NCI-H1105 treated with DMSO at 0.1 percent for 48 hours (cell line): ENCODE measurements at places on chromosomes 1 and 21.

- DNase-seq: no peak
Observed at GRCh38 chr1:245879091-245879490, 628.0 kb downstream of the SMYD3 start.

DNA sequence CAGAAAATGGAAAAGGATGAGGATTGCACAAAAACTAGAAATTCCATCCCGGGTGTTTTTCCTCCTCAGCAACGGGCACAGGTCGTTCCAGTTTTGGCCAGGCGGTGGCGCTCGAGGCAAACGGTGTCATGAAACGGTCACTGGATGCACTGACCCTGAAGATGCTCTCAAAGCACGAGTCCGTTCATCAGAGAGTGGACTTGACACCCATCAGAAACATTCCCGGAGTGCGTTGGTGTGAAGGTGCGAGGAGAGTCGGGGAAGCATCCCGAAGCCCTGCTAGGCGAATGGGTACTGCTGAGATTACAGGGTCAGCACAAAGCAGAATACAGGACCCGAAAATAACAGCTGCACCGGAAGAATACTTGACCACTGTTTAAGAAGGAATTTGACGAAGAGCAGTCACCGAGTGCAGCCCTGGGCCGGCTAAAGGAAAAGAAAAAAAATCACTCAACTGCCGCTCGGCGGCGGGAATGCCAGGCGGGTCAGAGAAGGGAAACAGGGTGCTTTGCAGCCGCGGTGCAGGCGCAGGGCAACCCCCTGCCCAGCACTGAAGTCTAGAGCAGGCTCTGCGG is 71.7 kb upstream of the ETS2 start:
- DNase-seq: peak; percentile 64

DNA sequence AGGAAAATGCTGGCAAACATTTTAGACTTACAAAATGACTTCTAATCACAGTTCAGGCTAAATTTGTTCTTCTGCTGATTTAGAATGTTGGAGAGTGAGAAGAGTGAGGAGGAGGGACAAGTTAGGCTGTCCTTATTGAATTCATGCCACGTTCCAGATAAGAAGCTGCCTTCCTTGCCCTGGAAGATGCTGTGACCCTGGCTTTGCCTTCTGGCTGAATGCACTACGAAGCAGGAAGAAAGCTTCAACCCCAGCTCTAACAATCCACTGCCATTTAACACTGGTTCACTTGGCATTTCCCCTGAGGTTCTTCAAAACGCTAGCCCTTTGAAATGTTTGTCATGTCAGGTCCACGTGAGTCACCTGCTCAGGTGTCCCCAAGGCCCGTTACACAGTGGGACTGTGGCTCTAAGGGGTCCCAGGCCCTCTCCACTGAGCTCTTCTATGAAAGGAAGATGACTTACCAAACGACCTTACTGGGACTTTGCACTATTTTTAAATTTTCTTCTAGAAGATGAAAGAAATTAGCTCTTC is 30.0 kb upstream of the LRRC8C start:
- DNase-seq: no peak

DNA sequence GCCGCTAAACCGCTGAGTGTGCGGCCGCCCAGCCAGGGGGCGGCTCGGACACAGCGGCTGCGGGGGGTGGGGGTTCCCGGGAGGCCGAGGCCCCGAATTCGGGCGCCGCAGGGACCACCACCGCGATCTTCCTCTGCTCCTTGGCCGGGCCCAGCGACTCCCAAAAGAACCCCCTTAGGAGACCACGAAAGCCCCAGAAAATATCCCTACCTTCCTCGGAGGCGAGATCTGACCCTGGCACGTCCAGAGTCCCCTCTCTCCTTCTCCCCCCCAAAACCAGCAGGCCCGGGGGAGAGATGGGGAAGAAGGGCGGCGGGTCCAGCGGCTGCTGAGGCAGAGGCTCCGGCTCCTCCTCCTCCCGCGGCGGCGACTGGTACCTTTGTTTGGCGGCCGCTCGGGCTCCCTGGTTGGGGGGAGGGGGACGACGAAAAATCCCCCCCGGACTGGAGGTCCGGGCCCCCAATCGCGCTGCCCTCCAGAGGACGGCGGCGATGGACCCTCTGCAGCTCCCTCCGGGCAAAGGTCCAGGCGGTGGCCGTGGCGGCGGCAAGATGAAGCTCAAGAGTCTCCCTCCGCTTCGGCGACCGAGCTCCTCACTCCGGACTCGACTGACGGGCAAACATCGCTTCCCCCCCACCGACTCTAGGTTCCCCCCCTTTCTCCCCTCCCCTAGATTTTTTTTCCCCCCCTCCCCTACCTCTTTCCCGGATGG is at the start of gene ARID4B:
Gene ARID4B (minus strand): TSS at position 621 of the 712 bp plus-strand sequence. CDS start 1,260 bp downstream, outside the sequence.
- no peak for DNase-seq

GRCh38 chr1:212238552-212238951 is 46.7 kb upstream of the PPP2R5A start:
- no peak for DNase-seq

DNA sequence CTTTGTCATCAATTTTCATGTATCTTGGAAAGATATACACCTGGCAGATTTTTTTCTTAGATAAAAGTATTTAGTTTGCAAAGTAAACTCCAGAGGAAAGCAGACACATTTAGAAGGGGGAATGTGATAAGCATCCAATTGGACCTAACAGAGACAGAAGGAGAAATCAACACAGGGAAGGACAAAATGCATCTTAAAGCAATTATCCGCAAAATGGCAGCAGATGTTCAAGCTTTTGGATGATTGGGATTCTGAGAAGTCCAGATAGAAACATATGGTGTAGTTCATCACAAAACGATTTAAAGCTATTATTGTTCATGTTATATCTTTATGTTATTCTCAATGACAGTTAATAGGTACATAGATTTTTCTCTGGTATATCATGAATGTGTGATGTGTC is 1153.1 kb upstream of the B3GALT2 start:
- DNase-seq: no peak

GRCh38 chr1:57072401-57073110 is 106.7 kb upstream of the C8B start:
- no peak for DNase-seq

- DNase-seq: no peak
Observed at GRCh38 chr1:231653632-231654031, 27.0 kb downstream of the DISC1 start.

- no peak for DNase-seq
Observed at GRCh38 chr1:93827128-93827527, 51.9 kb downstream of the DNTTIP2 start.

GRCh38 chr1:175134500-175134899 is 58.1 kb downstream of the KIAA0040 start:
- no peak for DNase-seq

DNA sequence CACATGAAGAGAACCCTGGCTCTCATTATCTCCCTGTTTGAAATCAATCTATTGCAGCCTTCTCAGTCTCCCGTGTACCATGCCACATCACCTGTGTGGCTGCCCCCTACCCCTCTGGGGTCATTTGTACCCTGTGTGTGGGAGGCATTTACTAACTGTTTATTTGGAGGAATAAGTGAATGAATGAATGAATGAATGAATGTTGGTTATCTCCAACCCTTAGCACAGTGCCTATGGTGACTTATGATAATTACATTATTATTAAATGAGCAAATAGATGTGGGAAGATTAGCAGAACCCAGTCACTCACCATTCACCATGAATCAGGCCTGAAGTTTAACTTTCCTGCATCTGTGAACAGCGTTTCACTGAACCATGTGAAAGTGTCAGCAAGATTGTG is 560.8 kb downstream of the MATN1 start:
- DNase-seq: no peak

DNA sequence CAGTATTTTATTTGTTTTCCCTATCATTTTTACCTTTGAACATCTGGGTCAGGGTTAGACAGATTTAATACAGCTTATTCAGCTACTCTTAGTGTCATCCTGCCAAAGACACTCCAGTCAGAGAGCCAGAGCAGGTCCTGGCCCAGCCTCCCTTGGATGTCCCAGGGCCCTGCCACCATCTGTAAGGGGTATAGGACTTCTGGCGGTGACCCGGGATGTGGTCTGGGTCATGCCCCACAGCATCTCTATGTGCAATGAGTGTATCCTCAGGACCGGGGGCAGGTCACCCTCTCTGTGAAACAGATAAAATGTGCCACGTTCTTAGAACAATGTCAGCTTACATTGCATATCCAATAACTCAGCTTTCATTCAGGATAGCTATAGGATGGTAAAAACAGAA is 37.8 kb upstream of the PRSS38 start:
- DNase-seq: no peak

DNA sequence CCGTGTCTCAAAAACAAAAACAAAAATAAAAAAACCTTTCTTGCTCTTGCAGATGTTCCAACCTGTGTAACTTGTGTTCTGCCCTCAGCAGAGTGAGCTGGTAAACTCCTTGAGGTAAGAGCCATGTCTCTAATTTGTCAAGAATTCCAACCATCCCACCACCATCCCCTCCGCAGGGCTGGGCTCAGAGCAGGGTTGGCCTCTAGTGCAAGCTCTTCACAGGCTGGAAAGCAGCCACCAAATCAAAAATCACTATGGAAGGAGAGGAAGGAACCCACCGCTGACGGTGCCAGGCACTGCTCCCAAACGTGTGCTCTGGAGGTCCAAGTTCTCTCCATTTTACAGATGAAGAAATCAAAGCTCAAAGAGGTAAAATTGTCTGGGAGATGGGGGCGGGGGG is 9.4 kb downstream of the PLEKHA6 start:
- DNase-seq: no peak

- no peak for DNase-seq
Observed at GRCh38 chr1:64683419-64683818, 61.5 kb upstream of the RAVER2 start.

- DNase-seq: no peak
Observed at GRCh38 chr1:155175927-155176371, 2.3 kb downstream of the TRIM46 start.
